ENCODE measurements at places on chromosomes 3 and 15.
A peak's percentile ranks its signal among the peaks of the same experiment; 100 is the strongest.

DNA sequence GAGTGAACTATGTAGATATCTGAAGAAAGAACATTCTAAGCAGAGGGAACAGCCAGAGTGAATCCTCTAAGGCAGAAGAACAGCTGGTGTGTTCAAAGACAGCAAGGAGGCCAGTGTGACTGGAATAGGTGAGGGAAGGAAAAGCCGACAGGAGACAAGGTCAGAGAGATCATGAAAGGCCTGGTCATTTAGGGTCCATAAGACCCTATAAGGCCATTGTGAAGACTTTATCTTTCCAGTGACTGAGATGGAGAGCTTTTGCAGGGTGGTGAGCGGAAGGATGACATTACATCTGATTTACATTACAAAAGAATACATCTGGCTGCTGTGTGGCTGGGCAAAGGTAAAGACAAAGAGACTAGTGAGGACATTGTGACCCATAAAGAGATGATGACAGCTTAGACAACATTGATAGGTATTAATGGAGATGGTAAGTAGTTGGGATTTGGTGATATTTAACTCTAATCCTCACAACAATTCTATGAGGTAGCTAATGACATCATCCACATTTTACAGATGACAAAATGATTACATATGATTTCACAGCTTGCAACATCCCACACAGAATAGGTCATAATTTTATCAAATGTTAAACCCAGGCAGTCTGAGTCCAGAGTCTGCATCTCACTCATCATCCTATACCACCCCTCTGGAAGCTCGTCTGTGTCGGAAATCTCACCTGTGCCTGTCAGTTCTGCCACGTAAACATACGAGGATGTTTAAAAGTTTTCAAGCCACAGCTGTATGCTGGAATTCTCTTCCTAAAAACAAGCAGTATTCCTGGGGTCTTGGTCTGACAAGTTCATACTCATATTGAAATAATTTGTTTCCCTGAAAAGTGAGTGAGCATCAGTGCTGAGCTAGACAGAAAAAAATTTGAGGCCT is 70.2 kb upstream of the PIK3R4 start:
- DNase-seq: no peak

- peak; percentile 77 for DNase-seq
These were observed at the start of gene USF3 for GRCh38 chr3:113695786-113696645. TSS of gene USF3 (minus strand) at chr3:113696642. CDS start at chr3:113674878, 21,764 bp downstream.

GRCh38 chr3:45599424-45599886 is 4.9 kb downstream of the LIMD1 start:
- no peak for DNase-seq

DNA sequence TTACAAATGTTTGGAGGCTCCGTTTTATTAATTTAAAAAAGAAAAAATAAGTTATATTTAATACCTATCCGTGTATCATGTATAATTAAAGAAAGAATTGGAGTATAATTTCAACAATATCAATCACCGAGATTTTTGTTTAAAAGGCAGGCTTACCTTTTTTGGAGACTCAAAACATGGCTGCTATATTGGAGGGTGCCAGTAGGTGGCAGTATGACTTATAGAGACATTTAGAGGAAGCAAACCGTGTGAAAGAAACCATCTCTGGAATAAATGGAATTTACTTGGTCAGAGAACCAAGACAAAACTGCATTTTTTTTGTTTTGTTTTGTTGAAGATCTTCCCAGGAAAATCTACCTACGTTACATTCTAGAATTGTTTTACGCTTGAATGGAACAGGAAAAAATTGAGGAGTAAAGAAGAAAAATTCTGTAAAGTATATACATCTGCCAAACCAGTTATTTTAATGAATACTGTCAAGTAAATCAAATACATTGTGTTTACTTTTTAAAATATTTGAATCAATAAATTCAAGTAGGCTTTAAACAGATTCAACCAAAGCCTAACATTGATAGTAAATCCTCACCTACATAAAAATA is 802.6 kb upstream of the ALCAM start:
- DNase-seq: peak; percentile 18

- no peak for DNase-seq
These were observed 1045.0 kb downstream of the FHIT start for GRCh38 chr3:60206206-60206605.

DNA sequence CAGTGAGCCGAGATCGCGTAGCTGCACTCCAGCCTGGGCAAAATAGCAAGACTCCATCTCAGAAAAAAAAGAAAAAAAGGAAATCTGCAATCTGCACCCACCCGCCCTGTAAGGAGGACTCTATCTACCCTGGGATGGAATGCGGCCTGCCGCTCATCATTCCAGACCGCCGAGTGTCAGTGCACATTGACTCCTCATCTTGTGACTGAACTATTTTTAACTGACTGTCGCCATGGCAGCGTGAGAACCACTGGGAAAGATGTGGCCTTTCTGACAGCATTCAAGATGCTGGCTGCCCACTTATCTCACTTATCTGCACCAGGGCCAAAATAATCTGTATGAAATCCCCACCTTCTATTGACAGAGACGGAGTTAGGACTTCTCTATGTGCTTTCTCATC is 38.8 kb upstream of the ANKRD34C start:
- peak; percentile 74 for DNase-seq

DNA sequence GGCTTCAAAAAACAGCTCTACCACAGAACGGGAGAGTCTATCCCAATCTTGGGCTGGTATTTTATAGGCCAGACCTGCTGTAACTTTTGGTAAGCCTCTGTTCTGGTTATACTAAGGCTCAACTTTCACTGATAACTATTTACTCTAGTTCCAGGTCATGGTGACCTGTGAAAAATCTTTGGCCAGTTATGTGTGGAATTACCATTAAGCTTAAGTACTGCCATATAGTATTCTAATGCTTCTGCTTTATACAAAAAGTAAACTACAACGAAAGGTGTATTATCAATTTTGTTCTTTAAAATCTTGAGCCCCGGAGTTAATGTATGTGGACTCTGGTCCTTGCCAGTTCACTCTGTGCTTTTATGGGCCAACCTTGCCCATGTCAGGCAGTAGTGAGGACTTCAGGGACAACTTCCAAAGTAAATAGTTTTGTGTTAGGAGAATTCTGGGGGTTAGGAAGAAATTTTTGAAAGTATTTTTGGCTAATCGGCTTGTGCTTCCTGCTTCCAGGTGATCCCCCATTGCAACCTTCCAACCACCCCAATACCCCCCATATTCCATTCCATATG is 6.4 kb downstream of the SIAH2 start:
- DNase-seq: no peak

GRCh38 chr3:174342941-174343501 is 516.1 kb upstream of the NAALADL2 start:
- peak; percentile 19 for DNase-seq

DNA sequence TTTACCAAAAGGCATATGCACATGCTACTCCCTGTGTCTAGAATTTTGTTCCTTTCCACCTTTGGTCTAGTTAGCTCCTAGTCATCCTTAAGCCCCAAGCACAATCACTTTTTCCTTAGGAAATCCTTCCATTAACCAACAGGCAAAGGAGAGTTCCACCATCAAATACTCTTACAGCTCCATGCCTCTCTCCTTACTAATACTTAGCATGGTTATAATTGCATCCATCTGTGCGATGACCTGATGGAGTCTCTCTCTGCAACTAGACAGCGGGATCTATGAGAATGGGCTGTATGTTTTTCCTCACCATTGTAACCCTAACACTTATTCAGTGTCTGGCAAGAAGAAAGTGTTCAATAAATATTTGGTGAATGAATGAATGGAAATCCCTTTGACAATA is 69.3 kb upstream of the SMAD3 start:
- DNase-seq: no peak

- DNase-seq: peak; percentile 77
These were observed 19.4 kb upstream of the UBE2E2 start for GRCh38 chr3:23183731-23184130.

DNA sequence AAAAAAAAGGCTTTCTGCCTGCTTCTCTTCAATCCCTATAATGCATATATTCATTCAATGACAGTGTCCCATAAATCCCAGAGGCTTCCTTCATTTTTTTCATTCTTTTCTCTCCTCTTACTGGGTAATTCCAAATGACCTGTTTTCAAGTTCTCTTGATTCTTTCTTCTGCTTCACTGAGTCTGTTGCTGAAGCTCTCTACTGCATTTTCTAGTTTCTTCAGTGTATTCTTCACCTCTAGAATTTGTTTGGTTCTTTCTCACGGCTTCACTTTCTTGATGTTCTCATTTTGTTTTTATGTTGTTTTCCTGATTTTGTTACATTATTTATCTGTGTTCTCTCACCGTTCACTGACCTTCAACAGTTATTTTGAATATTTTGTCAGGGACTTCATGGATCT is 141.6 kb downstream of the SCAPER start:
- DNase-seq: no peak

DNA sequence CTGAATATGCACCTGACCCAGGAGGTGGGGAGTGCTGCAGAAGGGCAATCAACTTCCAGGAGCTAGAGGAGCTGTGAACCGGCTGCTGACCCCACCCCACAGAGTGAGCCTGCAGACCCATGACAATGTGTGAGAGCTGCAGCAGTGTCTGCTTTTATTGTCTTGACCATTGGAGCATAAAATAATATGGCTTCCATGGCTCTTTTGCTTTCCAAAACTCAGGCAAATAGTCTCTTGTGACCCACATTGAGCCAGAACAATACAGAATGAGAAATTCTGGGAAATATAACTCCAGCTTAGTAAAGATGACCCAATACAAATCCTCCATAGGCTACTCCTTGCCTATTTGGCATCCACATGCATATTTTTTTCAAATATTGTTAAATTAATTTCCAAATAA is 309.6 kb downstream of the PYDC2 start:
- DNase-seq: no peak

DNA sequence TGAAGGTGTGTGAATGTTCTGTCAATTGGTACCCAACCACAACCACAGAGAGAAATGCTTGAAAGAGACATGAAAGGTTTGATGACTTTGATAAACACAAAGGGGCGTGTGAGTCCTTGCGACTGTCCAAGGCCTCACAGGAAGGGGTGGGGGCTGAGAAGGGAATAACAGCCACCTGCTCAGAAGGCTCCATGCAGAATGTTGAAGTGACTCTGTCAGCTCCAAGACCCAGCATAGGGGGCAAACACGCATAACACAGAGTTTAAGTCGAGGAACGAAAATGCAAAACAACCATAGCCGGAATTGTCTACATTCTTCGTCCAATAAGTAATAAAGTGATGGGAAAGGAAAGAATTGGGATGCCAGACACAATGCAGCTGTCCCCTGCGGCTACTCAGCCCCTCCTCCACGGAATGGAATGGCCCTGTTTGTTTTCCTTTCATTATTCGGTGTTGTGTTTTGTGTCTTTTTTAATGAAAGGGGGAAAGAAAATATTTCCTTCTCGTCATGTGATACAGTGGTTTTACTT is 19.9 kb downstream of the TMEM212 start:
- DNase-seq: peak; percentile 77

GRCh38 chr3:56825567-56826438 is 24.1 kb upstream of the ARHGEF3 start:
- no peak for DNase-seq

DNA sequence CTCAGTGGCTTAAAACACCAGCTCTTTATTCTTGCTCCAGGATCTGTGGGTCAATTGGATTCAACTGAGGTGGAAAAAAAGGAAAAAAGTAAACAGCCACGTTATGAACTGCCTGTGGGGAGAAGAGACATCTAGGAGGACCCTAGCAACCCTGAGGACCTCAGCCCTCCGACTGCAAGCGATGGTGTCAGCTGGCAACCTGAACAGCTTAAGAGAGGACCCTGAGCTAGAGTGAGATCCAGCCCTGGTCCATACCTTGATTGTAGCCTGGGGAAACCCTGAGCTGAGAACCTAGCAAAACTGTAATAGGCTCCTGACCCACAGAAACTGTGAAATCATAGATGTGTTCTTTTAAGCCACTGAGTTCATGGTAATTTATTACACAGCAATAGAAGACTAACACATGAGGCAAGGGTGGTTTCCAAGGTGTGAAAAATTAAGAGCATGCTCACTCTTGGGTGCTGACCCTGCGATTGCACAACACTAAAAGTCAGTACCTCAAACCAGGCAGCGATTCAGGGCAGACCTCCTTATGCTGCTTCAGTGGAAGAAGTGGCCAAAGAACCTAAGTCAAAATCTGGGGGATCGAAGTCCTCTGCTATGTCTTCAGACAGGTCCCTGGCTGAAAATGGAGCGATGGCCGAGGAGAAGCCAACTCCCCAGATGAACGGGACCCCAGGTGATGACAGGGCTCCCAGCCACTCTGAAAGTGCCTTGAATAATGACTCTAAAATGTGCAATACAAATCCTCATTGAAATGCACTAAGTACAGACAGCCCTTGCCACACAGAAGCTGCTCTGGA is 57.7 kb downstream of the GASK1A start:
- no peak for DNase-seq

Data from cardiac muscle cell (in vitro differentiated cells and primary cell).